NCI-H345 (cell line): ENCODE measurements at places on chromosomes 7 and 10.

DNA sequence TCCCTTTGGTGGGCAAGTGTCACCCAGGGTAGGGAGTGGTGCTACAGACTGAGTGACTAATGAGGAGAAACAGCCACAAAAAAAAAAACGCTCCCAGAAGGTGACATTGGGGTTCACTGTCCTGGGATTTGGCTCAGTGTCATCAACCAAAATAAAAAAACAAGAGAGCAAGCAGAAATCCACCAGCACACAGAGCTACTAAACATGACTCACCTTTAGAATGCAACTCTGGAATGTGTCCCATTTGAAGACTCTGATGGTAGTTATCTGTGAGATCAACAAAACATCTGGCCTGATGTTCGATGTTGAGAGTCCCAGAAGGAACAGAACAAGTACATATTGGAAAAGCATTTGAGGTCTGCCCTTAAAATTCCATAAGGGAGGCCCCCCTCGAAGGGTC is 200.3 kb upstream of the LYZL2 start:
- DNase-seq: no peak

DNA sequence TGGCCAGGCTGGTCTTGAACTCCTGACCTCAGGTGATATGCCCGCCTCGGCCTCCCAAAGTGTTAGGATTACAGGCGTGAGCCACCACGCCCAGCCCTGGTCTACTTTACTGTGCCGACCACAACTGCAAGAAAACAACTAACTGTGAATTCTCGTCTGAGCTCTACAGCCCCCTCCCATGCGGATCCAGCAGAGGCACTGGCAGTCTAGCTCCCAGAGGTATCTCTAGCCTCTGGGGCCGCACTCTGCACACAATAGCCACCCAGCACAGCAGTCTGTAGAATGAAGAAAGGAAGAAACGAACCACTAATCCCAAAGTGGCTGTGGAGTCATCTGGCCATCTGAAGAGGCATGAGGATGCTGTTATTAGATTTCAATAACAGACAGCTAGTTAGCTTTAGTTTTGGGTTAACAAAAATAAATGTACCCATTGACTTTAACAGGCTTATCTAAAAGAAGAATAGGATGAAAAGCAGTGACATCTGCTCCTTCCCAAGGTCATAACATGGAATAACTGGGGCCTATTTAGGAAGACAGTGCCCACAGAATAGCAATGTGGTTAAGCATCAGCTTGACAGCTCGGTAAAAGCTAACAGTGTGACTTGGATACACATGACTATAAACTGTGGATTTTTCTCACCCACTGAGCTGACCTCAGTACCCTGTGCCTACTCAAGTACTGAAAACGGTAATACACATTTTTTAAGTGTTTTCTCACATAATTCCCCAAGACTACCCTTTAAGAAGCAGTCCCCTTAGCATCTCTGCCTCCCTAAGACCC is 131.9 kb downstream of the TNS3 start:
- no peak for DNase-seq

GRCh38 chr10:82228701-82229100 is 353.7 kb downstream of the NRG3 start:
- DNase-seq: no peak

GRCh38 chr7:82443036-82443546 is 486 bp downstream of the CACNA2D1 start:
- peak; percentile 73 for DNase-seq

DNA sequence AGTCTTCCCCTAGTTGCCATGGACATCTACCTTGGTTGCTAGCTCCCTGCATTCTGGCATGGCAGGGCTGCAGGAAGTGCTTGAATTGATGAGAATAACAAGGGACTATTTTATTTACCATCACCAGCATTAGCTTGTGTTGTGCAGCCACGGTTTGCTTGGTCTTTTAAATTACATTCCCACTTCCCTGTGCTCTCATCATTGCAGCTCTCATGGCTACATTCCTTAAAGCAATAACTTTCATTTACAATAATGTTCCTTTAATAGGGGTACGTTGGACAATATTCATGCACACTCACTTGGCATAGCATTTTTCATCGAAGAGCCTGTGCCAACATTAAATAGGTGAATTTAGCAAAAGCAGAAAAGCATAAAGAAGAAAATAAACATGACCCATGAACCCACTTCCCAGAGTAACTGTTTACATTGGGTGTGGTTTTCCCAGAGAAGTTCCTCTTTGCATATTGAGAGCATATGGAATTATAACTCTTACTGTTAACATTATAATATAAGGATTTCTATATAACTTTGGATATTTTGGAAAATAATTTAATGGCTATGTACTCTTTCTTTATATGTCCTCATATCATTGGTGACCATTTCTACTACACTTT is 113.2 kb upstream of the VWC2 start:
- DNase-seq: no peak

GRCh38 chr10:4170633-4171314 is 385.8 kb upstream of the KLF6 start:
- no peak for DNase-seq

- DNase-seq: peak; percentile 10
These were observed 82.5 kb downstream of the ZNF467 start for GRCh38 chr7:149690688-149691446.

- DNase-seq: no peak
These were observed 127.3 kb downstream of the TRIL start for GRCh38 chr7:28830846-28831245.

DNA sequence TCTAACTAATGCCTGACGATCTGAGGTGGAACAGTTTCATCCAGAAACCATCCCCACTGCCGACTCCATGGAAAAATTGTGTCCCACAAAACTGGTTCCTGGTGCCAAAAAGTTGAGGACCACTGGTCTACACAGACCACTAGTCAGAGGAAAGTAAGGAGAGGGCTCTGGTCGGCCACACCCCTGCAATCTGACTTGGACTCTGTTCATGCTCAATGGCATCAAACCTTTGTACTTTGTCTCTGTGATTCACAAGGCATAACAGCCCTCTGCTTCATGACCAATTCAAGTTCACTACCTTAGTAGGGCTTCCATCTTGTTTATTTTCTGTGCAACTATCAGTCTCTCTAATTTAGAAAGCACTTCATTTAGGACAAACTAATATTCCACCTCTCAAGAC is 1.8 kb downstream of the TUBAL3 start:
- DNase-seq: no peak

GRCh38 chr7:143485500-143485899 is 7.8 kb downstream of the TAS2R41 start:
- DNase-seq: no peak

DNA sequence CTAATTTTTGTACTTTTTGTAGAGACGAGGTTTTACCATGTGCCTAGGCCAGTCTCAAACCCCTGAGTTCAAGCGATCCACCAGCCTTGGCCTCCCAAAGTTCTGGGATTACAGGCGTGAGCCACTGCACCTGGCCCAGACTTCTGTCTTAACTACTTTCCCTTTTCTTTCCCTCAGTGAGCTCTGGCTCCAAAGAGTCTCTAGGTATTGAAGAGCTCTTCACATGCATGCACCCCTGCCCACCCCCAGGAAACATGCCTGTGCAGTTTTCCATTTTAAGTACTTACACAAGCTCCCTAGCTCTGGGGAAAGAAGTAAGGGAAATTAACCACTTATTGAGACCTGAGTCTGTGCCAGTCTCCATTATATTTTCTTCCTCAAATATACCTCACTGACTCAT is 2.0 kb downstream of the MYOZ1 start:
- no peak for DNase-seq

- peak; percentile 4 for DNase-seq
These were observed 118.0 kb upstream of the PRSS58 start for GRCh38 chr7:142375710-142376313.

DNA sequence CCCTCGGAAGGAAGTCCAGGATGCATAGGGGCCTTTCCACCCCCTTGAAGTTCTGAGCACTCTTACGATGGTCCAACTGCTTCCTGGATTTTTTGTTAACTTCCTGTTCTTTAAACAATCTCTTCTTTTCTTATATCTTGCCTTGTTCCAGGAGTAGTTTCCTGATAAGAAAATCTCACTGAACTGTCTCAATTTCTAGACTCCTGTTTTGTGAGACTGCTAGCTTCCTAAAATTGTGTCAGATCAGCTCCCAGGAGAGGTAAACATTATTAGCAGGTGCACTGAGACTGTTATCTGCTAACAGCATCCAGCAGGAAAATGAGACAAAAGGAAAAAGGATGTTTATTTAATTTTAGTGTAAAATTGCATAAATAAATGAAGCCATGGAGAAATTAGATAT is 106.2 kb upstream of the PITRM1 start:
- DNase-seq: no peak

GRCh38 chr10:101629837-101630632 is 41.9 kb downstream of the DPCD start:
- DNase-seq: no peak

- no peak for DNase-seq
These were observed 3.4 kb upstream of the FIS1 start for GRCh38 chr7:101248276-101248675.

- no peak for DNase-seq
These were observed 30.9 kb downstream of the RHOBTB1 start for GRCh38 chr10:60913071-60913470.

DNA sequence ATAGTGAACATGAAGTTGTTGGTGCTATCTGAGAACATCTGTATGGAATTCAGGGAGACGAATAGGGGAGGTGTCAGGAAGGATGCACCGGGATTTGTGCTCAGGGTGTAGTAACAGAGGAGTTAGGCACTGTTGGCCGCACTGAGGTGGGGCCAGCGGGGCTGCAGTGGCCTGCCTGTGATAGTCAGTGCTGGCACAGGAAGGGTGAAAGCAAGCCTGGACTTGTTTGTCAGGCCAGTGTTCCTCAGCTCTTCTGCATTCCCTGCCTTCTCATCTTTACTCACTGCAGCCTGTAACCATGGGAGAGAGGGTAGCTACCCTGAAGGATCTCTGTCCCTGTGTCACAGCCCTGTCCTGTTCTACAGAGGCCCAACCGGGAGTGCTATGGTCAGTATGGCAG is 81.3 kb downstream of the SH2D4B start:
- no peak for DNase-seq

DNA sequence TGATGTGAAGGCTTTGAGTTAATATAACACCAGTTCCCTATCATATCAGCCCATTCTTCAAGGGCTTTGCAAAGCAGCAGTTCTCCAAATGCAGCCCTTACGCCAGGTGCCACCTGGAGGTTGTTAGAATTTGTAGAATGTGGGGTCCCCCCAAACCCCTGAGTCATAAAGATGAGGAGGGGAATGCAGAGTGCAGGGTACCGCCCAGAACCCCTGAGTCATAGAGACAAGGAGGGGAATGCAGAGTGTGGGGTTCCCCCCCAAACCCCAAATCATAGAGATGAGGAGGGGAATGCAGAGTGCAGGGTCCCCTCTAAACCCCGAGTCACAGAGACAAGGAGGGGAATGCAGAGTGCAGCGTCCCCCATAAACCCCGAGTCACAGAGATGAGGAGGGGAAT is 605.8 kb downstream of the PTPRN2 start:
- DNase-seq: no peak

GRCh38 chr10:132554991-132555647 is 17.5 kb downstream of the INPP5A start:
- no peak for DNase-seq

GRCh38 chr7:156947120-156947843 is 2.2 kb upstream of the NOM1 start:
- peak; percentile 32 for DNase-seq

- DNase-seq: no peak
These were observed 4.0 kb upstream of the CLEC5A start for GRCh38 chr7:141950806-141951205.

DNA sequence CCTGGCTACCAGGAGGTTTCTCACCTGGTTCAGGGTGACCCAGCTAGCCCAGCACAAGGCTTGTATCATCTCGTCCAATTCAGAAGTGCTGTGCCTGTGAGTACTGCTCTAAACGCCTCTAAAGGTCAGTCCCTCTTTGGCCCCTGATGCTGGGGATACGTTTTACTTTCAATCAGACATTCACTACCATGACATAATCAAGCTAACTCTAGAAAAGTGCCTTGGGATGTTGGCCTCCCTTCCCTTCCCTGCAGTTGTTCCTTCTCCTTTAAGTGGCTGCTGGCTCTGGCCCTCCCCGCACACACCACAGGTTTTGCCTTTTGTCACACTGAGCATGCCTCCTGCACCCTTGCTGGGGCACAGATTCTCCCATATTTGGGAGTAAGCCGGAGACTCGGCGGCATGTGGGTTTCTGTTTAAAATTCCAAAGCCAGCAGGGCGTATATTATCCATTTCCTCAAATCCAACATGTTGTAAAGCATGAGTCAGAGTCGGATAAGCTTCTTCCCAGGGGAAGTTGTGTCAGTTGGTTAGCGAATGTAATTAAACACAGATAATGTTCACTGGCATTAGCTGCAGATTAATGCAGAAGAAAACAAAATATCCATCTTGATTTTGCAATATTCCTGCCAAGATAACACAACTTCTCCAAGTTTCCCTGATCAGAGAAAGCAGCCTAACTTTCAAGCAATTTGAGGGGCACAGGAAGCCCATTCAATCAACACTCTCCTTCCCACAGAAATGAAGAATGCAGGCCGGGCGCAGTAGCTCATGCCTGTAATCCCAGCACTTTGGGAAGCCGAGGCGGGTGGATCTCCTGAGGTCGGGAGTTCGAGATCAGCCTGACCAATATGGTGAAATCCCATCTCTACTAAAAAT is 31.8 kb upstream of the VCL start:
- DNase-seq: no peak

- no peak for DNase-seq
These were observed 77.6 kb downstream of the RALA start for GRCh38 chr7:39700932-39701331.

DNA sequence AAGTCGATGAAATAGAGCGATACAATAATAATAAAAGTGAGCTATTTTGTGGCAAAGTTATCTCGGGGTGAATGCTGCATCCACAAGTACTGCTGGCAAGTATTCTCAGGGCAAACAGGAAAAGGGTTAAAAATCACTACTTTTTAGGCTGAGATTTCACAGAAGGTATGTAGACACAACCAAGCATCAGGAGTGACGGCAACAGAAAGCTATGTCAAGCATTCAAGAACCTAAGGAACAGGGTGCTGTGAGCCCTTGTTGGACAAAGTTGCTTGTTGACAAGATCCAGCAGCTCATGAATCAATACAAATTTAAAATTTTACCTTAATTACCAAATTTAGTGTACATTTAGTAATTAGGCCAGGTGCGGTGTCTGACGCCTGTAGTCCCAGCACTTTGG is 41.2 kb upstream of the C1QL3 start:
- DNase-seq: no peak

- peak; percentile 37 for DNase-seq
These were observed 54.0 kb upstream of the KCNIP2 start for GRCh38 chr10:101897633-101898032.

GRCh38 chr7:133763076-133763640 is 364.0 kb upstream of the LRGUK start:
- DNase-seq: no peak

DNA sequence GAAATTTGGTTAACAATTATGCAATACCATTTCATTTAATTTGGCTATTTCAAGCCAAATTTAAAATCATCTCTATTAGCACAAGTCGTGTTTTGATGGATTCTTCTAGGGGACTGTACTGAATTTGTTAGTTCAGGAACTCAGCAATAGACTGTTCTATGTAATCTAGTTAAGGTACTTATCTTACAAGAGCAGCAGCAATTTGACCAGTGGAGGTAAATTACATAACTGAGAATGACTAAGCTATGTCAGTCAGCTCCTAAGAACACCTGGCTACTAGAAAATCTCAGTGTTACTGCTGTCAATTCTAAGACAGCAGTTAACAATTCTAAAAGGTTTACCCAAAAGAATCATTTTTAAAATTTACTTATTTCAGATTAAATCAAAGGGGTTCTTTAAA is 513.9 kb upstream of the ZWINT start:
- no peak for DNase-seq

- no peak for DNase-seq
These were observed 48.1 kb upstream of the BMS1 start for GRCh38 chr10:42734536-42734935.
